ENCODE measurements at places on chromosomes 4 and X.

DNA sequence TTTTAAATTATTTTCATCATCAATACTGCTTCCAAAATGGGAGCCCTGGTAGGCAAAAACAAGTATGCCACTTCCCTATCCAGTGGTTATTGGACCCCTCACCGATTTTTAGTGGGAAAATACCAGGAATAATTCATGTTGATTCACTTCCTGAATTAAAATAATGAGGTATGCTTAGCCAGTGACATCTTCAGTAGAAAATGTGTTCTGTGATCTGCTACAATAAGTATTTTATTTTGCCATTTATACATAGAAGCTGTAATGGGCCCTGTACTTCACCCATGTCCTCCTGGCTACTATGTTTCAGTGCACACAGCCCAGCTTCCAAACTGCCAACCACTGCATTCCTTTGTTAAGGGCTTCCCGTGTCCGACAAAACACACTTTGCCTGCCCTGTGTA, 41.0 kb upstream of the KLHL34 start:
- no peak for DNase-seq

DNA sequence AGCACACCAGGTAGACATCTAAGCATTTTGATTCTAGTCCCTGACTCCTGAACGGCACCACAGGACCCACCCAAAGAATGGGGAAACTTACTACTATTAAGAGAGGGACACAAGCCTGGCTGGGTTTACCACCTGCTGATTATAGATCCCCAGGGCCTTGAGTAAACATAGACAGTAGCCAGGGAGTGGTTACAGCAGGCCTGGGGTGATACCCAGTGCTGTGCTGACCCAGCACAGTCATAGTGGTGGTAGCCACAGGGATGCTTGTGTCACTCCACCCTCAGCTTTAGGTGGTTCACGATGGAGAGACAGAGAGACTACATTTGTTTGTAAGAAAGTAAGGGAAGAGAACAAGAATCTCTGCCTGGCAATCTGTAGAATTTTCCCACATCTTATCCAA, 11.7 kb downstream of the CYSLTR1 start:
- DNase-seq: no peak

DNA sequence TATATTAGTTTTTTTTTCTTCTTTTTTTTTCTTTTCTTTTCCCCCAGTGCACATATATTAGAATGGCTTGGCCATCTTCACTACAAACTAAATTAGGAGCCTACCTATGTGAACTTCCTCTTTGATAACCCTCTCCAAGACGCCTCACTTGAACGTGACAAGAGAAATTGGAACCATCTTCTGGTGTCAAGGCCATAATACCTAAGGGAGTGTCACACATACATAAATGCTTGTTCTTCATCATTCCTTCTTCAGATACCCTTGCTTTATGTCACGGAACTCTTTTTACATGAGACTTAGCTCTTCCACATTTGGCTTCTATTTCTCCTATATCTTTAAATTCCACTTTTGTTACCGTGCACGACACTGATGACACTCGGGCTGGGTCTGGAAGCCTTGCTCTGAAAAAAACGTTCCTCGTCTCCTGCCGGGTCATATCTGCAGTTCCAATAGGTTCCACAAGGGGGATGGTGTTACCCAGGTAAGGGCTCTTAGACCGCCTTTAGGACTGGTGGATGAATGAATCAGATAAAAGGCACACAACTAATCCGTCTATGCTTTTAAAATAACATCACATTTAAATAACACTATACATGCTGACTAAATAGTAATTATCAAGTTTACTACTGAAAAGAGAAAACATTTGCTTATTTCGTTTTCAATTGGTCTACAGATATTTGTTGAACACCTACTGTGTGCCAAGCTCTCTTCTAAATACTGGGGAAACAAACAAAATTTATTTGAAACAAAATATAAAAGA, 19.9 kb downstream of the DGAT2L6 start:
- peak; percentile 24 for DNase-seq

DNA sequence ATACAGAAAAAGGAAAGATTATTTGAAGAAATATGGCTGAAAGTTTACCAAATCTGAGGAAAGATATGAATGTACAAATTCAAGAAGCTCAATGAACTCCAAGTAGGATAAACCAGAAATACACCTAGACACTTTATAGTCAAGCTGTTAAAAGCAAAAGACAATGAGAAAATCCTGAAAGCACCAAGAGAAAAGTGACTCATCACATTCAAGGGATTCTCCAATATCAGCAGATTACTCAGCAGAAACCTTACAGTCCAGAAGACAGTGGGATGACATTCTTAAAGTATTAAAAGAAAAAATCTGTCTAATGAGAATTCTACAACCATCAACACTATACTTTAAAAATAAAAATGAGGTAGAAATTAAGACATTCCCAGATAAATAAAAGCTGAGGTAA, 223.8 kb upstream of the ZCCHC13 start:
- no peak for DNase-seq

GRCh38 chrX:106621836-106622235, 10.1 kb downstream of the RADX start:
- no peak for DNase-seq

DNA sequence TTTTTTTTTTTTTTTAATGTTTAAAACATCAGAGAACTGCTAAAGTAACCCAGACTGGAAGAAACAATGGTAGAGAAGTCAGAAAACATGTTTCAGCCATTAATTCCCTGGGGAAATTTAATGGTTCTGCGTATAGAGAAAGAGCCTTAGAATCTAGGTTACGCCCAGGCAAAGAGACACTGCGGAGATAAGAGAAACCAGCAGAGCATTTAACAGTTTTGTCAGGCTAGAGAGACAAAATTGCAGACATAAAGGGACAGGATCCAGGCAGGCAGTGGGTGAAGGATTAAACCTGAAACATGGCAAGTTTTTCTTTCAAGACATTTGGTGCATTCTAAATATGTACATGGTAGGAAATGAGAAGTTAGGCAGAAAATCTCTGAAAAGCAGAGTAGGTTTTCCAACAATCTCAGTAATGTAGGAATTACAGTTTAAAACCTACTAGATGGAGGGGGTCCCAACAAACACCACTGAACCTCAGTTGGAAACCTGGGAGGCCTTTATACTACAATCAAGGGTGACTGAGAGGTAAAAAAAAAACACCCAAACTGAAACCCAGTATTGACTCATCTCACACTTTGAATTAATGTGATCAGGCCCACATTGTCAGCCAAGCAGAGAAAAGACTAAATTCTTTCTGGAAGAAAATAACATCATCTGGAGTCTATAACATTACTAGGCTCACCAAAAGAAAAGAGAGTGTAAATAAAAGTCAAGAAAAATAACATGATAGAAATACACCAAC, 254.2 kb upstream of the NWD2 start:
- DNase-seq: no peak

DNA sequence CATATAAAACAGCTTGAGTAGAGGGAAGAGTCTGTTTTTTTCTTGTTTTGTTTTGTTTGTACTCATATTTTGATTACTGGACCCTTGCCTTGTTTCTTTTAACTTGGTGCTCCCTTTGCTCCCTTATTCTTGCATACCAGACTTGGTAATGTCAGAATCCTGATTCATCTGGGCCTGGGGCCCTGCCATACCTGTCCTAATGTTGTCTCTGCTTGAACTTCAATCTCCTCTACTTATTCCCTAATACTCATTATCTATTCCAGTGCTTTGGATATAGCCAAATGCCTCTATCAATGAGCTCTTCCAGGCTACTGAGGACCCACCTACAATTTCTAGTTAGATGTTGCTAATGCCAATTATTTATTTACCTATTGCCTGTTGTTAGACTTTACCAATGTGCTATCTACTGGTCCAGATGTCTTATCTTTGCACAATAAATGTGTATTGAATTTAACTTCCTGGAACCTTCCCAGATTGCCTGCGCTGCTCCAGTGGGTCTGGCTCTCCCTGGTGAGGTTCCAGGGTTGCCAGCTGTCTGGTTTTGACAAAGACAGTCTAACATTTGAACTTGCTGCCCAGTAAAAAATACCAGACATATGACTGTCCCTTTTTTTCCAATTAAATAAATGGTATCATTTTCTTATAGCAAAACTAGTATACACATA, 64.4 kb upstream of the ACSL4 start:
- DNase-seq: no peak

GRCh38 chrX:27675493-27675892, 85.3 kb downstream of the DCAF8L2 start:
- DNase-seq: no peak

DNA sequence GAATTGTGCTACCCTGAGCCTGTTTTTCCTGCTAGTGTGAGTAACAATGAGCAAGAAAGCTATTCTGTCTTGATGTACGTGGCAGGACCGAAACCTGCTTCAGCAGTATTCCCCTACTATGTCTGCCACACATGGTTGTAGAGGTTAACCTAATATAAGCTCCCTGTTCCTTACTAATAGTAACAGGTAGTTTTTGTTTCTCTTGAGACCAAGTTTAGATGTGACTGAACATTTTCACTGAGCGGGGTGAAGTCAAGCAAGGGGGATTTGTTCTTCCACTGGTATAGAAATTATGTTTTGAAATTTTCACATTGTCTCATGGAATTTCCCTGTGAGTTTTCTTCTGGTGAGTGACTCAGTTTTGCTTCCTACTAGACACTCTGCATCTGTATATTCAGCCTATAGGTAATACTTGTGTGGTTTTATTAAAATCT, 37.3 kb downstream of the RRAGB start:
- no peak for DNase-seq

DNA sequence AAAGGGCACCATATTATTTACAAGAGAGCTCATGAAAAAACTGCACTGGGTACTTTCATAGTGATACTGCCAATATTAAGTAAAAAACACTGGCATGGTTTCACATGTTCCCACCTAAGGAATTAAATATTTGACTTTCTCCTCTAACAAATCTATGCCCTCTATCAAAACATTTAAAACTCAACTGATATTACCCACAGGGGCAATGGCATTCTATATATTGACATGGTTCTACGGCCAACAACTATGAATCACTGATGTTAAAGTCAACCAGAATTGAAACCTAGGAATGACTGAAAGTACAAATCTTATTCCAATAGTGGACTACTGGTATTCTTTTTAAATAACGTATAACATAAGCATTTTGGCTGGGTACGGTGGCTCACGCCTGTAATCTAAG, 28.2 kb downstream of the PHKA2 start:
- DNase-seq: no peak

- no peak for DNase-seq
These were observed 32.9 kb downstream of the GAB1 start for GRCh38 chr4:143369552-143369951.

DNA sequence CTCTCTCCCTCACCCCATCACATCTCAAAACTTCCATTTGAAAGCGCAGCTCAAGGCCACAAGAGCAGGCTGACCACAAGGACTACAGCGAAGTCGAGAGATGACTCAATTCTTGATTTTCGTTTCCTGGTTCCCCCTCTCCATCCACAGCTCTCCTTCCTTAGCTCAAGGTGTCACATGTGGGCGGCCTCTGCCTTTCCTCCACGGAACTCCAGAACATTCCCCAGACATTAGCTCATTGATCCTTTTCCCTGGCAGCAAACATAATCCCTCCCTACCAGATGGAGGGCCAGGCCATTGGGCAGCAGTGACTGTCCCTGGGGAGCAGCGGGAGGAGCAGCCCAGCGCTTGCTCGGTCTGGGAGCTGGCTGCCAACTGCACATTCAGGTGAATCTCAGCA, 56.3 kb downstream of the CCDC149 start:
- DNase-seq: no peak

Data from activated CD8-positive, alpha-beta memory T cell treated with anti-CD3 and anti-CD28 coated beads for 1 hour (primary cell).